ENCODE measurements at places on chromosomes 6 and 20.
A peak's percentile ranks its signal among the peaks of the same experiment; 100 is the strongest.

DNA sequence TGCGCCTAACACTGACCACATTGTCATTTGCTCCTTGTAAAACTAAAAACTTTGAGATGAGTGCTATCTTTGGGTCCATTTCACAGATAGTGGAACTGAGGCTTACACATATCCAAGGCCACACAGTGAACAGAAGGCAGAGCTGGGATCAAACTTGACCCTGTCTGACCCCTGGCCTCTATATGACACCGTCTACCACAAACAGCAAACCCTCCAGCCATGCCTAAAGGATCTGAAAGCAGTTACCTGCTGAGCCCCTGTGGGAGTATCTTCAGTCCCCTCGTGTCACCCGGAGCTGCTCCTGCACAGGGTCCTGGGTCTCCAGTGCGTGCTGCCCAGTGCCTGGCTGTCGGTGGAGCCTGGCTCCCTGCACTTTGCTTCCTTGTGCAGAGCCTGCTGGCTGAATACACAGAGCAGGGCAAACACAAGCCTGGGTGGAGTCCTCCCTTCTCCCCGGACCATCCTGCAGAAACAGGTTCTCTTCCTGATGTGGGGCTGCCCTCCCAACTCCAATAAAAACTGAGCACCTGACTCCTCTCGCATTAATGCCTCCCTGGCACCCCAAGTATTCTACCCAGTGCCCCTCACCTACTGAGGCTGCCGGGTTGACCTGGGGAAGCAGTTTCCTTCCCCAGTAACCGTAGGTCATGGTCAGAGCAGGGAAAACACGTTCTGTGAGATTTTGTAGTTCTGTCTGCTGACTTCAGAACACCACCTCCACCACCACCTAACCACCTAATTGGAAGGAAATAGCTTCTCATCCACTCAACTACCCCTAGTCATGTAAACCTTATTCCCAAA is at the start of gene BCAS1:
Gene BCAS1, minus strand, starts transcription at position 408 of the 801 bp plus-strand sequence. CDS start 11,876 bp downstream, outside the sequence.
- DNase-seq: no peak

- no peak for DNase-seq
Measured at GRCh38 chr6:166237617-166238016, 70.0 kb upstream of the TBXT start.

GRCh38 chr6:151916680-151917164 is 109.2 kb downstream of the ESR1 start:
- no peak for DNase-seq

DNA sequence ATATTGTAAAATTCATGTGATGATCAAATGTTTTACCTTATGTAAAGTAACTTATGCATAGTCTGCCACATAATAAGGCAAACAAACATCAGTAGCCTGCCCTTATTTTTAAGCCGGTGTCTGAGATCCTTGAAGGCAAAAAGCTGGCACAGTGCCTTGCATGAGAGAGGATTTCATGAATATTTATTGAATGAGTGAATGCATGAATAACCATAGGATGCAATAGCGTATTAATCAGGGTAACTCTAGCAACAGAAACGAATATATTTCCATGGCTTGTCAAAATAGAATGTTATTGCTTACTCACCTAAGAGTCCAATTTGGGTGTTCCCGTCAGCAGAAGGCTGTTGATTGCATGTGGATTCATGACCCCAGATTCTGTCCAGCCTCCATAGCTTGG is 34.9 kb downstream of the BTBD3 start:
- no peak for DNase-seq

- no peak for DNase-seq
Measured at GRCh38 chr20:11585752-11586352, 331.8 kb upstream of the BTBD3 start.

- no peak for DNase-seq
Measured at GRCh38 chr6:43934803-43935602, 165.0 kb downstream of the VEGFA start.

GRCh38 chr20:25017257-25017803 is 24.8 kb upstream of the APMAP start:
- DNase-seq: peak; percentile 17

DNA sequence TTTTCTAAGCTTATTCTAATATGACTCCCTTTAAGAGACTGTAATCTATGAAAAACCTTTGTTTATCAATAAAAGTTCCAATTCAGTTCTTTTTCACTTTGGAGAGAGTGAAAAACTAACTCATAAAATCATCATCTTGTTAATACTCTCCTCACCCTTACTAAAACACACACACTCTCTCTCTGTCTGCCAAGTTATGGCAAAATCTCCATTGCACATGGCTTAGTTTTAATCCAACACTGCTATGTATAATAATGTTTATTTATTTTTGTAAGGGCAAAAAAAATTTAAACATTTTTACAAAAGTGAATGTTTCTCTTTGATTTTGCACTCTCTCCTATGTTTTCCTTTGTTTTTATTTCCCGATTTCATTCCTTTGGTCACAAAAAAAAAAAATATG is 253.2 kb downstream of the BMP7 start:
- no peak for DNase-seq

GRCh38 chr6:122246906-122247658 is 152.4 kb upstream of the HSF2 start:
- DNase-seq: no peak

DNA sequence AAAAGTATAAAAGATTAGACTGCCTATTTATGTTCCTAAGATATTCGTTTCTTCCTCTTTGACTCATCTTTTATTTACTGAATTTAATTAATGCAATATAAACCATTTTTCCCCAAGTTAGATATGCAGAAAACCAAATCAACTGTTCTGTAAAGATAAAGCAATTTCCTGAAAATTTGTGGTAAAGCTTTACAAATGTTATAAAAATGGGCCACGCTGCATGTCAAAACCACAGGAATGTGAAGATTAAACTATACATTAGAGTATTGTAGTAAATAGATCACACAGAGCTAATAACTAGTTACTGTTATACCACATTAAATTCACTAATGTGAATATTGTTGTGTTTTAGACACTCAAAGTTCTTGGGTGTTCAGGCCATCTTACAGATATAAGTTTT is 83.4 kb downstream of the OPN5 start:
- DNase-seq: no peak

DNA sequence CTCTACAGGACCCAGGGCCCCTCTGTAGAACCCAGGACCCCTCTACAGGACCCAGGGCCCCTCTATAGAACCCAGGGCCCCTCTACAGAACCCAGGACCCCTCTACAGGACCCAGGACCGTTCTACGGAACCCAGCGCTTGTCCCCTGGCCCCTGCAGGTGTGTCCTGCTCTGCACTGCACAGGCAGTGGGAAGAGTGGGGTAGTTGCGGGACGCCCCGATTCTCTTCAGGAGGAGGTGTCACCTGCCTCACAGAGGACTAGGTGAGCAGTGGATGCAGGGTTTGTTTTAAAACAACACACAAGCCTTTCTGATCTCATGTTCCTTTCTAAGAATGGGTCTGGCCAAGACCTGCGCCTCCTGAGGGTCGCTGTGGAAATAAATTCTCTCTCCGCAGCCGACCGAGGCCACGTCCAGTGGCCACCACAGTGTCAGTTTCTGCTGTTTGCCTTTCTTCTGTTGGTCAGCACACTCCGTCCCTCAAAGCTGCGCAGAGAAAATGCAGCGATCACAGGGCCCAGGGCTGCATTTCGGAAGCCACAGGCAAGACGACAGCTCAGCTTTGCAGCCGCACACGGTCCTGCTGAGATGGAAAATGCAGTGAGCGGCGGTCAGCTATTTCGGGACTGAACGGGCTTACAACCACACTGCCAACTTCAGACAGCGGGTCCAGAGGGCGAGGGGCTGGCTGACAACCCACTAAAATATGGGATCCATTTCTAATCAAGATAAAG is 135.2 kb downstream of the DLL1 start:
- no peak for DNase-seq

DNA sequence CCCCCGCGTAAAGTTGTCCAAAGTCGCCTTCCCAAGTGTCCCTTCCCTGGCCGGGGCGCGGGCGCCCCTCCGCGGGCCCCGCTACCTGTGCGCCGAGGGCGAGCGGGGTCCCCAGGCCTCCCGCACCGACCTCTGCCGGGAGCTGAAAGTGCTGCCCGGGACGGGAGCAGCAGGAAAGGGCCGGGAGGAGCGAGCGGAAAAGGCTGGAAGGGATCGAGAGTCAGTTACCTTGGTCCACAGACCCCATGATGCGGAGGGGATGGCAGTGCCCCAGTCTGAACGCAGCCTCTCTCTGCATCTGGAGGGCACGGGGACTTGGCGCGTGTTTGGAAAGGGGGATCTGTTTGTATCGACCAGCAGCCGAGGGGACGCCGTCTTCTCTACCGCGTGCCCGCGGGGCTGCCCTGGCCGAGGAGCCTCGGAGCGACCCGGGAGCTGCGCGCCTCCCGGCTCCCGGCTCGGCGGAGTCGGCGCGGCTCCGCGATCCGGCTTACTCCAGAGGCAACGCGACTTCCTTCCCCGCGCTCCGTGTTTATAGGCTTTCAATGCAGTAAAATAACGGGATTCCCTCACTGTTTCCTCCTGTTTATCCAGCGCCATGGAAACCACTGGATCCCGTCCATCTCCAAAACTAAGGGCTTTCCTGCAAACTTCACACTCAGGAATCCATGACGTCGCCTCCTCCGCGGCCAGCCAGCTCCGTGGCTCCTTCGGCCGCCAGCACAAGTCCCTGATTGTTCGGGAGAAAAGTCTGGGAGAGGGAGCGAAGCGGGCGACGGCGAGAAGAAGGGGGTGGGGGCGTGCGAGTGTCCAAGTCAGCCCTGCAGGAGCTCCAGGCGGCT is 20.0 kb upstream of the NFATC2 start:
- peak; percentile 89 for DNase-seq

DNA sequence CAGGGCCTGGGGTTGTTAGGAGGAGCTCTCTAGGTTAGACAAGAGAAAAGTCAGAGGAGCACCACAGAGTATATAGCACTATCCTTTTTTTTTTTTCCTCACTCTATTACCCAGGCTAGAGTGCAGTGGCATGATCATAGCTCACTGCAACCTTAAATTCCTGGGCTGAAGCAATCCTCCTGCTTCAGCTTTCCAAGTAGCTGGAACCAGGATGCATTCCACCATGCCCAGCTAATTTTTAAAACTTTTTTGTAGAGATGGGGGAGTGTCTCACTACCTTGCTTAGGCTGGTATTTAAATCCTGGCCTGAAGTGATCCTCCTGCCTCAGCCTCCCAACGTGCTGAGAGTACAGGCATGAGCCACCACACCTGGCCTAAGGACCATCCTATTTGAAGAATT is 19.3 kb upstream of the AKIRIN2 start:
- DNase-seq: no peak

- peak; percentile 31 for DNase-seq
Measured at GRCh38 chr6:44268095-44268628, 2.1 kb upstream of the TMEM151B start.

DNA sequence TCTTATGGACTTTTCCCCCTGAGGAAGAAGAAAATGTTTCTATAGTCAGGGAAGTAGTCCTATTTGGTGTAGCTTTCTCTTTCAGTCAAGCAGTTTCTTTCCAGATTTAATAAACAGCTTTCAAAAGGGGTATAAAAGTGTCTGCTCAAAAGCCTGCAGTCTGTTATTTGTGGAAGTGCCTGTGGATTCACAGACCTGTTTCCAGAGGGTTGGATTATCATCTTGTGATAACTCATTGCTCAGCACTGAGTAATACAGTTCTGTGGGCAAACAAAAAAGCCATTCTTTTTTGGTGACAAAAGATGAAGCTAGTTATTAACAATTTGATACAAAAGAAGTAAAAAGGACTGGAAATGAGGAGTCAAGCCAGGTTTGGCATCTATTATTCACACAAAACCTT is 358.2 kb upstream of the ID4 start:
- no peak for DNase-seq

GRCh38 chr6:88840796-88841539 is 122.5 kb downstream of the RNGTT start:
- DNase-seq: no peak

- DNase-seq: no peak
Measured at GRCh38 chr20:6770786-6771100, 3.3 kb downstream of the BMP2 start.
